ENCODE measurements at places on chromosomes 11 and 22. TPM values are rescaled to one million over a fixed set of nuclear protein-coding genes. Genes with fewer than 3 reads are reported as not detected.

The CDC42BPG gene
- total RNA-seq: 0.08 TPM

The BDNF gene
- total RNA-seq: 8.1 TPM

The SOX10 gene
- not detected for total RNA-seq

The TMEM191C gene
- 0.08 TPM for total RNA-seq

The RFPL3 gene
- total RNA-seq: not detected

The SBF2 gene
- total RNA-seq: 47.1 TPM

The RAB36 gene
- 4.6 TPM for total RNA-seq

The PKNOX2 gene
- total RNA-seq: 2.0 TPM

The GLB1L3 gene
- not detected for total RNA-seq

The PHF21B gene
- total RNA-seq: not detected

DNA sequence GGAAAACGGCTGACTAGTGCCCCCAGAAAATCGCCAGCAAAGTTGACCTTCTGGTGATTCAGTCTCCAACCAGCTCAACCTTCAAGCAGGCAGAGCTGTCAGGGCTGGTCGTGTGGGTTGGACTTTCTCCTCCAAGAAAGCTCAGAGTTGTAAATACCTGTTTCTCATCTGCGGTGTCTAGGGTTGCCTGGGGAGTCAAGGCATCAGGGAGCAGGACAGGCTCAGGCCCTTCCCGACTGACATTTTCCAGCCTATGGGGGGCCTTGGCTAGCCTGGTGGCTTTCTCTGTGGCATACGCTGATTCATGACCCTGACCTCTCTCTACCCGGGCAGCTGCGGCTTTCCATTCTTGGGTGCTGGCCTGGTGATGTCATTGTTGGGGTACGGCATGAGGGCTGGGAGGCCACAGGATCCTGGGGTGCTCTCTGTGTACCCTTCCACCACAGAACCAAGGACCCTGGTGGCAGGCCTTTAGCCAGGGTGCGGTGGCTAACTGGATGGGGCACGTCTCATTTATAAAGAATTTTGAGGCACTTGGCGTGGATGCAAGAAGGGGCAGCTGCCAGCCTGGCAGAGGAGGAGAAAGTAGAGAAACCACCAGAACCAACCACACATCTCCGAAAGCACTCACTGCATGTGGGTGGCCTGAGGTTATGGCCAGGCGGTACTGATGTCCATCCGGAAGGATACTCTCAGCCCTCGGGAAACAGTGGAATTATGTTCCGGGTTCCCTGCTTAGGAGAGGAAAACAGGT is 64.9 kb downstream of the BCR start:
- peak; percentile 4 for DNase-seq

DNA sequence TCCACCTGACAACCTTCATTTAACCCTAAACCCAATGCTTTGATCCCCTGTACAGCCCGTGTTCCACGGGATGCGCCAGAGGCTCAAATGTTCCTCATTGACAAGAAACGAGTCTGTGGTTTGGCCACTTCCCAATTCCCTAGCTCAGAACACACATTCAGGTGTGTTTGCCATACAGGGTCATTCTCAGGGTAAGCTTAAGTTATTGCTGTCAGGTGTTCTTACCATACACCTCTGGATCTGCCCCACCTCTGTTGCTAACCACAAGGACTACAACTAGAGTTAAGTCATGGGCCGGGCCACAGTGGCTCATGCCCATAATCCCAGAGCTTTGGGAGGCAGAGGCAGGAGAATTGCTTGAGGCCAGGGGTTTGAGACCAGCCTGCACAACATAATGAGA is 45.6 kb upstream of the POLD3 start:
- no peak for DNase-seq

- no peak for DNase-seq
Observed at GRCh38 chr11:65661599-65662246, 993 bp downstream of the RELA start.

- DNase-seq: no peak
Observed at GRCh38 chr11:130315354-130315970, 745 bp upstream of the ZBTB44 start.

GRCh38 chr22:16783453-16783852 is 41.8 kb downstream of the XKR3 start:
- DNase-seq: no peak

DNA sequence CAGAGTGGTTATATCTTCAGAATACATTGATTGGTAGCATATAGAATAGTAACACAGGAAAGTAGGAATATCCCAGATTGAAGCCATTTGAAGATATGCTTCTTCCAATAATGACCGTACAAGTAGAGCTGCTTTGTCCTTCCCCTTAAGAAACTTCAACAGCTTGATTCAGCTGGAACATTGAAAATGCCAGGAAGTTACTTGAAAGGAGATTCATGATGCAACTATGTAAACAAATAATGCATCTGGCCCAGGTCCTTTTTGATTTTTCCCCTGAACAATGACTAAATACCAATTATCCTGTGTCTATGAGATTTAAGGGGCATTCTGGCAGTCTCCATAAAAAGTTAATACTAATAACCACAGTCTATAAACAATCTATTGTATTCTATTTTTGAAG is 3.0 kb downstream of the DKK3 start:
- DNase-seq: peak; percentile 72

- no peak for DNase-seq
Observed at GRCh38 chr11:119222891-119223290, 16.8 kb downstream of the CBL start.

- no peak for DNase-seq
Observed at GRCh38 chr11:7586376-7586775, 72.6 kb downstream of the PPFIBP2 start.

- DNase-seq: no peak
Observed at GRCh38 chr11:1937616-1938342, 9.4 kb upstream of the MRPL23 start.

GRCh38 chr22:48448821-48449220 is 1378.9 kb downstream of the BRD1 start:
- DNase-seq: no peak

- DNase-seq: no peak
Observed at GRCh38 chr22:19750507-19751490, 9.8 kb upstream of the TBX1 start.

- DNase-seq: peak; percentile 77
Observed at GRCh38 chr11:10742460-10743208, 8.4 kb upstream of the CTR9 start.

DNA sequence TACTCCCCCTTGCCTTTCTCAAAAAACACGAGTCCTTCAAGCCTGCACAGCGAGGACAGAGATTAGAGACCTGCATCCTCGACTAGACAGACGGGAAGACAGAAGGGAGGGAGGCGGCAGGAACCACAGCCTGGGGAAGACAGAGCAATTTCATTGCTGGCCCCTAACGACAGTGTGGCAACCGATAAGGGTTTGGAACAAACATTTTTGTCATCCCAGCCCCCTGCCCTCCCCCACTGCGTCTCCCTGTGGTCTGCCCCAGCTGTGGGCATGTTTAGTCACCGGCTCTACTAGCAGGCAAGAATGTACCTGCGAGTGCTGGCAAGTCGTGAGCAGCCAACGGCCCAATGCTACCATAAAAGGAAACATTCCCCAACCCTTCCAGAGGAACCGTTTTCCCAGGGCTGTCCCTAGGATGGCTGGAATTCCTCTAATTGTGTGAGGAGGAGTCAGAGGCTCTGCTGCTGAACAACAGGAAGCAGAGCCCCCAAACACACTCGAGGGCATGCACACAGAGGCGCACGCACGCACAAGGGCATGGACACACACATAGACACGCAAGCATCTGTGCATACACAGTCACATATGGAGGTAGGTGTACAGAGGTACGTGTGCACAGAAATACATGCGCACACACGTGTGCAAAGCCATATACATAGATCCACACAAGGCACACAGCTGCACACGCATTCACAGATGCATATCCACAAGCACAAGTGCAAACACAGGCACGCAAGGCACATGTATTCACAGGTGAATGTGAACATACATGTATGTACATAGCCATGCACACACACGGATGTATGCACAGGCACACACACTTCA is 58.3 kb downstream of the MYH9 start:
- peak; percentile 84 for DNase-seq

DNA sequence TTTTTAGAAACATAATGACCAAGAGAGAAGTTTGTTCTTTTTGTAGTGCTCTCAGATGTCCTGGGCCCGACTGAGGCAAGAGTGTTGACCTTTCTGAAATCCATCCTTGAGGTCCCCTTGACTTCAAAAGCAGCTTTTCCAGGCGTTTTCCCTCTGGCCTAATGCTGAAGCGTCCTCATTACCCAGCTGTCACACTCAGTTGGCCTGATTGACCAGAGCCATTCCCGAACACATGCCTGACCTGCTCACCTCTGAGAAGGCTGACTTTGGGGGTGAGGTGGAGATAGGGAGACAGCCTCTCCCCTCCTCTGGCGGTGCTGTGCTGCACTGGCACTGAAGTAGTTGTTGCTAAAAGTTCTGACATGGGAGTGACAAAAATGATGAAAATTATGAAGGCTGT is 66.9 kb downstream of the ALX4 start:
- no peak for DNase-seq

DNA sequence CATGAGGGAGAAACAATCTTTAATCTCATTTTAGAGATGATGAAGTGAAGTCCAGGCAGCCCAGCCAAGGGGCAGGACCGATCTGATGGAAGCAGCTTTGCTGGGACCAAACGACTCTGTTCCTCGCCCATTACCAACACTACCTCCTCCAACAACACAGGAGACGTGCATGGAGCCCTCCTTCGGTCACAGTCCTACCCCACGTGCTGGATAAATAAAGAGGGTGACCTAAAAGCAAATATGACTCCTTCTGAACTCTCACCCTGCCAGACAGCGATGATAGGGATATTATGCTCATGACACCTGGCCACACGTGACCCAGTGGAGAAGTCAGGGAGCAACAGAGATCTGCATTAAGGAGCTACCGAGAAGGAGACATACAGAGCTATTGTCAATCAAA is 26.0 kb downstream of the SCGB1A1 start:
- no peak for DNase-seq

- DNase-seq: no peak
Observed at GRCh38 chr22:24117942-24118341, 63.3 kb upstream of the SUSD2 start.

- peak; percentile 74 for DNase-seq
Observed at GRCh38 chr11:19398772-19399527, 158.2 kb upstream of the E2F8 start.

- peak; percentile 76 for DNase-seq
Observed at GRCh38 chr11:126790550-126791081, 210.0 kb downstream of the KIRREL3 start.

- DNase-seq: peak; percentile 63
Observed at GRCh38 chr11:121723246-121723741, 270.5 kb upstream of the SORL1-AS1 start.

GRCh38 chr11:44813401-44813800 is 86.6 kb downstream of the TSPAN18 start:
- no peak for DNase-seq
